HCT116 (cell line): ENCODE measurements at places on chromosomes 11 and 22.
A peak's percentile ranks its signal among the peaks of the same experiment; 100 is the strongest.

GRCh38 chr11:93059117-93059957 is 89.9 kb downstream of the MTNR1B start:
- DNase-seq, result no peak

DNA sequence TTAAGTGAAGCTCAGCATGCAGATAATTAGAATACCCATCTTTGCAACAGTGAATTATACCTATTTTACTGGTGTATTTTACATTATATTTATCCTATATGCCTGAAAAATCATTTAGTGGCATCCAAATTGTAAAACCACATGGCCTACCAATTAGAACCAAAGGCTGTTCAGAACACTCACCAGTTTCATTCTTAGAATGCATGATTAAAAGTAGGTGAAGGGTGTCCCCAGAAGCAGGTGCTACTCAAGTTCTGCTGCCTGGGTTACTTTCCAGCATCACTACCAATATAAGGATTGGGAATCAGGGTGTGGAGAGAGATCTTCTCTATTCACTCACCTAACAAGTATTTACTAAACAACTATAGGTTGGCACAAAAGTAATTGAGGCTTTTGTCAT is 103.3 kb downstream of the SGSM3 start:
- DNase-seq, result no peak

DNA sequence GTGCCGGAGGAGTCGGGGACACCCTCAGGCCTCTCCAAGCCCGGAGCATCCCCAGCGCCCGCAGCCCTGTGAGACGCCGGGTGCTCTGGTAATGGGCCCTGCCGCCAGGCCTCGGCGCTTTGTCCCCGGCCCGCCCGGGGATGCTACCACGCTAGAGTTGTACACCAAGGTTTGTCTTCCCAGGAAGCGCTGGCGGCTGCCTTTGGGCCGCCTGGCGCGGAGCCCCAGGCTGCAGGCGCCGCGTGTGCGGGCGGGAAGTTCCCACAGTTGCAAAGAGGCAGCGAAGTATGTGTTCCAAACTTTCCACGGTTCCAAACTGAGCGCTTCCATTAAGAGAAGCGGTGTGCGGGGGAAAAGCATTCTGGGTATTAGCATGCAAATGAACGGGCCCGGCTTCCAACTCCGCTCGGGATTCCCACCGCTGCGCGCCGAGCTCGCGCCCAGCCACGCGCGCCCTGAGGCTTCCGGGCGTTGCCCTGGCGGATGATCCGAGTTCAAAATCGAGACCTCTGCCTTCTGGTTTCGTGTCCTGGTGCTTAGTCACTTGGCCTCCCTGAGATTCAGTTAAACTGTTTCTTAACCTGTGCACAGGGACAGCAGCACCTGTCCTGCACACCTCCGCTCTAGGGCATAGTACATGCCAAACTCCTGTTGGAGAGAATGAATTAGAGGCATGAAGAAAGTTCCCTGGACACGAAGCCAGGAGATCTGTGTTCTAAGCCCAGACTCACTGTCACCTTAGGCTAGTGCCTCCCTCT is 1.3 kb upstream of the PATZ1 start:
- peak; percentile 50 for DNase-seq

- DNase-seq, result no peak
Observed at GRCh38 chr11:29629286-29629685, 387.5 kb downstream of the KCNA4 start.

- DNase-seq, result no peak
Observed at GRCh38 chr11:36300650-36301049, 4.6 kb downstream of the PRR5L start.

DNA sequence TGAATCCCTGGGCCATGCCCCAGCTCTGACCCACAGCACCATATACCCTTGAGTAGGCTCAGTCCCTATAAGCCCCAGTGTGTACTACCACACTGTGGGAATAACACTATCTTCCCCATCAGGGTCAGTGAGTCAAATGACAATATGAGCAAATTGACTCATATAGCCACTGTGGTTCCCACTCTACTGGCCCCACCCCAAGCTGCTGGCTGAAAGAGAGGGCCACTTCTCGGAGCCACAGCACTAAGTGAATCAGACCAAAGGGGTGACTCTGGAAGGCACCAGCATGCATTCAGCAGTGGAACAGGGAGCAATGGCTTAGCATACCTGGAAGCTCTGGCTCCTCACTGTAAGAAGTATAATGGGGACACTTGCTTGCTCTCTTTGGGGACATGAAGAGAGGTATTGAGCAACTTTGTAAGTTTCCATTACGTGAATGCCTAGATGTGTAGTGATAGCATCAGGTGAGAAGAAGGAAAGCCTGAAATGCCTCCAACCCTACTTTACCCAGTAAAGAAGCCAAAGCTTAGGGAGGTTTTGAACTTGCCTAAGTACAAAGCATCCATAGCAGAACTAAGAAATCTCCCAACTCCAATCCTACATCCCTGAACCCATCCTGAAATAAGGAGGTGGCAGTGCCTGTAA is 13.5 kb downstream of the CD59 start:
- no peak for DNase-seq

DNA sequence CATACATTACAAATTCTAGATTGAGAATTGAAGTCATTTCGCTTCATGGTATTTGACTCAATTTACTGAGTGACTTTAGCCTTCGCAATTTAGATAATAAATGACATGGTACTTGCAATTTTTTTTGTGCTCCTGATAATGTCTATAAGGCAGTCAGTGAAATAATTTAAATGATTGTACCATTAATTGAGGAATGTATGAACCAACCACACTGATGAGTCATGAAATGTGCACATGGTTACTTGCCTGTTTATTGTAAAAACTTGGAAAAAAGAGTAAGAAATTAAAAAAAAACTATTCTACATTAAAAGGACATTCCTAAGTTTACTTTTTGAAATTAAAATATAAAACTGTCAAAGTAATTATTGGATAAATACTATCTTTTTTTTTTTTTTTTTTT is 43.3 kb downstream of the DNAJC24 start:
- DNase-seq, result no peak

GRCh38 chr22:39592081-39593065 is 21.8 kb downstream of the CACNA1I start:
- DNase-seq, result peak; percentile 58

DNA sequence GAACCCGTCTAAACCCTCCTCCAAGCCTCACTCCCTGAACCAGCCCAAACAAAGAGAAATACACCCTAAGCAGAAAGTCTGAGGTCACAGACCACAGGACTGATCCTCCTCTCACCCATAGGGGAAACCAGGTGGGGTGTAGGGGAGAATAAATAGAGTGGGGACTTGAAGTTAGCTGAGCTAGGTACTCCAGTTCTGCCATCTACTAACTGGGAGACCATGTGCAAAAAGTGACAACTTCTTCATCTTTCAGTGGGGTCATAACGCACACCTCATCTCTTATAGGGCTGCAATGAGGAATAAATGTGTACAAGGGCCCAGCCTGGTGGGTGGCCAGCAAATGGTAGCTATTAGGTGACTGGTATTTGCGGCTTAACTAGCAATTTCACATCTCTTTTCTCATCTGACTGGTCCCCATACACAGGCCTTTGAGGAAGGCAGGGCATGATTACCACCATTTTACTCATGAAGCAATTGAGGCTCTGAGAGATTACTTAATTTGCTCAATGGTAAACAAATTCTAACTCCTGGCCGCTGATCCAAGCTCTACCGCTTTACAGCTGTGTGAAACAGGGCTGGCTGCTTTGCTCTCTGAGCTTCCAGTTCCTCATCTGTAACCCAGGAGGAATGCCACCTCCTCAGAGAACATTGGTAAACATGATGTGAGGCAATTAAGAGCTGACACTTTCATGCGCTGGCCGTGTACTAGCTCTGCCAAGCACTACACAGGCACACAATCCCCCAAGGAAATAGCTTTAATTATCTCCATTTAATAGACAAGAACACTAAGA is 16.6 kb downstream of the TBC1D10A start:
- DNase-seq, result no peak

DNA sequence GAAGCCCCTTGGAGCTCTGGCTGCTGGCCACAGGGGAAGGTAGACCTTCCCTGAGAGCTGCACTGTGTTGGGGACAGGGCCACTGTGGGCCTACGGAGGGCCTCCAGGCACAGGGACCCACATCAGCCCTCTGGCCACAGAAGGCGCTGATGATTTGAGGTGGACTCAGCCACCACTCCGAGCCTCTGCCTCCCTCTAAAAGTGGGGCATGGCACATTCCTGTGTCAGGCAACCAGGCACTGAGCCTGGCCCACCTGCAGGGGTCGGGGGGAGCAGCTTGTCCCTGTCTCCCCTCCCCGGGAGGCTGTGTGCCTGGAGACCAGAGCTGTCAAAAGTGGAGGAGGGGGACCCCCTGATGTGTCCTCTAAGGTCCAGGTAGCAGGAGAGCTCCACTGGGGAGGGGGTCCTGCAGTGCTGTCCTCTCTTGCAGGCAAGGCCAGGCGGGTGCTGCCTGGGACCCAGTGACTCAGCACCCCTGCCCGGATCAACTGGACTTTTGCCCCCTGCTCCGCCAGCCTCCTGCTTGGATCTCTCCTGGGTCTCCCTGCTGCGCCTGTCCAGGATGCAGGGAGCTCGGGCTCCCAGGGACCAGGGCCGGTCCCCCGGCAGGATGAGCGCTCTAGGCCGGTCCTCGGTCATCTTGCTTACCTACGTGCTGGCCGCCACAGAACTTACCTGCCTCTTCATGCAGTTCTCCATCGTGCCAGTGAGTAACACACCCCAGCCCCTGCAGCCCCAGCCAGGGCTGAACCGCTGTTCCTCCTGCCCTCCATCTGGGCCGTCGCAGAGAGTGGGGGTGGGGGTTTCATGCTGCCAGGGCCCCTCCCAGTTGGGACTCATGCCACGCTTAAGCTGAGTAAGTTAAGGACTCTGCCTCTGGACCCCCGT is 17.5 kb upstream of the CDKN1C start:
- DNase-seq, result no peak

DNA sequence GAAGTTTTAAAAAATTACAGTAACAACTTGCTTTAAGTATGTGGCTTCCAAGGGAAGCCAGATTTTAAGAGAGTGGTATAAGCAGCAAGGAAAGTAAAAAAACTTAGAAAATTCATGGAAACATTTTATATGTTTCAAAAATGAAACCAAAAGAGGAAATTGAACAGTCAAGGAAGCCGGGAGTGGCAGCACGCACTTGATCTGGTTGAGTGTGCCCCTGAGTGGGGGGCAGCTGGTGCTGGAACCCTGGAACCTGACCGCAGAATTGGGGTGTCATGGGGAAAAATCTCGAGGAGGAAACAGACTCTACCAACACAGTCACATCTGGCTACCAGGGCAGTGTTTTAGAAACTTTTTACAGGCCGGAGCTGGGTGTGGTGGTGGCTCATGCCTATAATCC is 14.0 kb downstream of the MICALL1 start:
- DNase-seq, result no peak

DNA sequence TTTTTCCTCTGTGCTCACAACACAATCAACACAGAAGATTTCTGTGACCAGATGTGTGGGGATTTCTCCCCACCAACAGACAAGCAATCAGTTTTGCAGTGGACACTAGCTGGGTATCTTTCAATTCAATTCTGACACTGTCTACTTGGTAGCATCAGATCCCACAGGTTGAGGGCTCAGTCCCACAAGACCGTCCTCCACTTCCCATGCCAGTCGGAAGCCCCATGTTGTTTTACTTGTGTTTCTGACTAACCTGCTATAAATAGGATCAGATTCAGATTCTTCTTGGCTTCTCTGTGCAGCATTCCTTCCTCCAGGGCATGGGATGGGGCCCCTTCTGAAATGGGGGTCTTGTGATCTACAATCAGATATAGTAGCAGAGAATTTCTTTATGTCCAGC is 19.6 kb downstream of the ACER3 start:
- no peak for DNase-seq

- DNase-seq, result no peak
Observed at GRCh38 chr22:31496735-31497146, 405 bp downstream of the SFI1 start.

GRCh38 chr11:101729406-101730078 is 145.7 kb upstream of the TRPC6 start:
- DNase-seq, result no peak

DNA sequence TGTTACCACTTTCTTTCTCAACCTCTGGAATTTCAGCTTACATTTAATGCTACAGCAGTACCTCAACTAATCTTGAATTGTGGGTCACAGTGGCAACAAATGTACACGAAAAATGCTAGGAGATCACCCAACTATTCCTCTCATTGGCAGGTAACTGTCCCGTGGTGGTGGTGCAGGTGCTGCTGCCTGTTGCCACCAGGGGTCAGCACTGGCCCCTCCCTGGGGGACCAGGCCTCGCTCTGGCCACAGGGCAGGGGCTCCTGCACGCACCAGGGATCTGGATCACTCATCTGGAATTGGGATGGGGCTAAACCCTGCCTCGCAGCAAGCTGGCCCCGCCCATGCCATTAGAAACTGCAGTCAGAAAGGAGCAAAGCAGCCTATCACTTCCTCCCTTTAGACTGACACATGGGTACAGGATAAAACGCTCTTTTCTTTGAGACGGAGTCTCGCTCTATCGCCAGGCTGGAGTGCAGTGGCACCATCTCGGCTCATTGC is 6.9 kb upstream of the POLDIP3 start:
- peak; percentile 50 for DNase-seq

DNA sequence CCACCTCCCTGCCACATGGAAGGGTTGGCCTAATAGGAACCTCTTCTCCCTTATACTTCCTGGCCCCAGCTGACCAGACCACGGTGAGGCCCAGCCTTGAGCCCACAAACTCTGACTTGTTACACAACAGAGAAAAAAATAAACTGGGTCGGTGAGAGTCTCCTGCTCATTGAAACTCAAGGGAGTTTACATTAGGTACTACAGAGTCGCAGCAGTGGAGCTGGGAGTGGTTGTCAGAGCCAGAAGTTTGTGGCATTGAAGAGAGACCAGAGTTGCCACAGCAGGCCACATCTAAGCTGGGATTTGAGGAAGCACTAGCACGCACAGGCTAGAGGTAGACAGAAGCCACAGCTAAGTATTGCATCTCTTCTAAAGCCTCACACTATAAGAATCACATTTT is 296.2 kb downstream of the DDX10 start:
- no peak for DNase-seq

DNA sequence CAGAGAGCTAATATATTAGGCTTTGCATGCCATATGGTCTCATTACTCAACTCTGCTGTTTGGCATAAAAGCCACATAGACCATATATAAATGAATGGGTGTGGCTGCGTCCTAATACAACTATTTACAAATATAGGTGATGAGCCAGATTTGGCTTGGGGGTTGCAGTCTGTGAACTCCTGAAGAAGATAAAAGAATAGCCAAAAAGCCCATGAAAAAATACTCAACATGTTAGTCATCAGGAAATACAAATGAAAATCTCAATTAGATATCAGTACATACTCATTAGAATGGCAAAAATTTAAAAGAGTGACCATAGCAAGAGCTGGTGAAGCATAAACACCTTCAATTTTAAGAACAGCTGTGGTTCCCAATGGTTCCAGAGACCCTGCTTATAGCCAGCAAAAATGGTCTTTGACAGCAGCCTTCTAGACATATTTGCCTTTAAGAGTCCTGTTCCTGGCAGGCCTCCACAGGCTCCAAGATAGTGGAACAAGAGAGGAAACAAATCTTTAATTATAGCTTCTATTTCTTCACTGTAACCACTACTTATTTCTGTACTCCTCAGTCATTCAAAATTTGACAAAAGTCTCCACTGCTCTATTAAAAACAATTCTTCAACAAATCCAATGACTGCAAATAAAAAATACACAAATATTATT is 16.1 kb downstream of the C2CD3 start:
- DNase-seq, result no peak
